ENCODE measurements at places on chromosomes 2 and 18.

- peak; percentile 21 for DNase-seq
Measured at GRCh38 chr2:173568054-173568453, 213.4 kb downstream of the CDCA7 start.

DNA sequence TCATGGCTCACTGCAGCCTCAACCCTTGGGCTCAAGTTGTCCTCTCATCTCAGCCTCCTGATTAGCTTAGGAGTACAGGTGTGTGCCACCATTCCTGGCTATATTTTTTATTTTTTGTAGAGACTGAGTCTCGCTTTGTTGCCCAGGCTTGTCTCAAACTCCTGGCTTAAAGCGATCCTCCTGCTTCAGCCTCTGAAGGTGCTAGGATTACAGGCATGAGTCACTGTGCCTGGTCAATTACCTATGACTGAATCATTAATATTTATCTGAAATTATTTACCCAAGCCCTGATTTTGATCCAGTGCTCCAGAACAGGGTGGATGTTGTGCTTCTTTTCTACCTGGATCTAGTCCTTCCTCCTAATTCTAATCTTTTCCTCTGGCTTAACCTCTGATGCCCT, 87.8 kb downstream of the MAP2 start:
- DNase-seq, result no peak

DNA sequence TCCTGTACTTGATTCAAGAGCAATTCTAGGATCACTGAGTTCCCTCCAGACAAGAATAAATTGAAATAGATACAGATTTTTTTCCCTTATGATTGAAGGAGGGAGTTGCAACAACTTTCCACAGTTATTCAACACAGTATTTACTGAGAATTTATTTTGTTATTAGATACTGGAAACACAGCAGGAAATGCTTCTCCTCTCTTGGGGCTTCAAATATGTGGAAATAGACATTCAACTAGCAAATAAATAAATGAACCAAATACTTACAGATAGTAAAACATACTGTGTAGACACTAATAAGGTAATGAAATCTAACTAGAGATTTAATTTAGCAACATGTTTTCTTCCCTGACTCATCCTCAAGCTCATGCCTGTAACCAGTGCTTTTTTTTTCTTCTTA, 169.2 kb downstream of the LNPK start:
- no peak for DNase-seq

- no peak for DNase-seq
Measured at GRCh38 chr2:48574353-48575287, 43.0 kb upstream of the GTF2A1L start.

DNA sequence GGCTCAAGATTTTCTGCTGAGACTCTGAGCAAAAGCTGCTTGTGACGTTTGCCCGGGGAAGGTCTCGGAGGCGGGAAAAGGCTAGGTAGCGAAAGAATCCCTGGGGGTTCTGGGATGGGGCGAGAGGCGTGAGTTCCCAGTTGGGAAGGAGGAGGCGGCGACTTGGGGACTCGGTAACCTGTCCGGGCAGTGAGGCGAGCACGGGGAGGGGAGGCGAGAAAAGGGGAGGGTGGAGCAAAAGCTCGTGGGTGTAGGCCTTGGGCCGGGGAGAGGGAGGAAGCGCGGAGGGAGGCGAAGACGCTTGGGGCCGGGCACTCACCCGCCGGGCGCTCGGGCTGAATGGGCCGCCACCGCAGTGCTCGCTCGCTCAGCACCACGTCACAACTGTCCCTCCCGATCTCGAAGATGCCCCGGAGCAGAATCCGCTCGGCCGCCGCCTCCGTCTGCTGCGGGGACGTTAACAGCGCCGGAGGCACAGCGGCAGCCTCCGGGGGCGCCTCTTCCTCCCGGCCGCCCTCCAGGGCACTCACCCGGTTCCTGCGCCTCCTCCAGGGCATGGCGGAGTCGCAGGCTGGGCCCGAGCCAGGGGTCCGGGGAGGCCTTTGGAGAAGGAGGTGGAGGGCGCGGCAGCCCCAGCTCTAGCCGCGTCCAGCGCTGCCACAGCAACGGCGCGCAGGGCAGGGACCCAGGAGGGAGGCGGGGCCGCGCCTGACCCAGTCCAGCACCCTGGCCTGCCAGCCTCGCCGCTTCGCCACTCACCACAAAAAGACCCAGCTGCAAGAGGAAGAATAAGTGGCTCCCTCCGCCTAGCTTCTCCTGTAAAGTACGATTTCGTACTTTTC, at the start of gene CERKL:
Gene CERKL (minus strand): TSS at position 656 of the 842 bp plus-strand sequence. CDS start 99 bp downstream, at position 557.
- no peak for DNase-seq

DNA sequence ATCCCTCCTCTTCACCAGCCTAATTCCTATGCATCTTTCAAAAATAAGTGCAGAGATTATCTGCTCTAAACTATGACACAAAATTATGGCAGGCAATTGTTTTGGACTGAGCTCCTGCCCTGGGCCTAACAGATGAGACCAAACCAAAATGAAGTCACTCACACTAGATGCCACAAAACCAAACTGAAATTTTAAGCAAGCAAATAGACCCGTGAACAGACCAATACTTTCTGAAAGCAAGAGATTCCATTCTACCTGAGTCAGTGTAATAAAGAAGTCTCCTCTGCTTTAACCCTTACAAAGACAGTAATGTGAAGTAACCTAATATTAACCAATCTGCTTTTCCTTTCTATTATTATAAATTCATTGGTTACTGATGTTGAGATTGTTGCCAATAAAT, 84.3 kb downstream of the RIT2 start:
- DNase-seq, result peak; percentile 4

DNA sequence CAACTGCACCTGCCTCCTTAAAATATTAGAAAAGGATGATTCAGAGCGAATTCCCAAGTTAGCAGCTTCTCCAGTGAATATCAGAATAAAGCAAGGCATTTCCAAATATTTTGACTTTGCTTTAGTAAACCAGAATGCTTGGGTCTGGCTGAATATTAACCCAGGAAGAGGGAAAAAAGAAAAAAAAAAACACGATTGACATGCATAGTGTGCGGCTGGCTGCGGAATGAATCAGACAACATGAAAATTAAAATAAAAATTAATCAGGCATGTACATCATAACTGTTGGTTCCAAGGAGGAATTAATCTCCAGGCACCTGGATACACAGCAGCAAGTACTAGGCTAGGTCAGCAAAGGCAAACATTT, 105.8 kb upstream of the NCKAP5 start:
- DNase-seq, result no peak

DNA sequence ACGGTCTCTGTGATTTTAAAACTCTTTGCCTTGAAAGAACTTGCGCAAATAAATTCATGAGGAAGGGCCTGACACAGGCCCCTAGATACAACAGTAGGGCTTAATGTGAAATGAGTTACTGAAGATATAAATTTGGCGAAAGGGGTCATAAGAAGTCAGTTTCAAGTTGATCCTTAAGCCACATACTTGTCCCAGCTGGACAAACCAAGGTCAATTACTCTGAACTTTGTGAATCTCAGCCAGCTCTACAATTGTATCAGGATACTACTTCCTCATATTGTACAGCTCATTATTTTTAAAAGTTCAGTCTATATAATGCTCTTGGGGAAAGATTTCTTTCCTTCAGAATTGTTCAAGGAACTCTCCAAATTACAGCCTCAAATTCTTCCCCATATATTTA, 432.8 kb downstream of the METTL4 start:
- DNase-seq, result no peak

DNA sequence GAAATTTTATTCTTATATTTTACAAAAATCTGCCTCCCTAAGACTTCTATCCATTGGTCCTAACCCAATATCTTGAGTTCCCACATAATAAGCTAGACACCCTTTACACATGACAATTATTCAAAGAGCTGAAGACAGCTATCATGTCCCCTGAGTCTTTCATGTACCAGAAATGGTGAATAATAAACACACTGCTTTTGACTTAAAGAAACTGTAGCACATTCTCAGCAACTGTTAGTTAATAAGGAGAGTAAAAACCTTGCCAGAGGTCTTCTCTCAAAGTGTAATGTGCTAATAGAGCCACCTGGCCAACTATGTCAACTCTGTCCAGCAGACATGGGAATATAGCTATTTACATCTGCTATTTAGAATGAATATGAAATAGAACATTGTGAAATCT, 109.7 kb upstream of the ARL5A start:
- no peak for DNase-seq

DNA sequence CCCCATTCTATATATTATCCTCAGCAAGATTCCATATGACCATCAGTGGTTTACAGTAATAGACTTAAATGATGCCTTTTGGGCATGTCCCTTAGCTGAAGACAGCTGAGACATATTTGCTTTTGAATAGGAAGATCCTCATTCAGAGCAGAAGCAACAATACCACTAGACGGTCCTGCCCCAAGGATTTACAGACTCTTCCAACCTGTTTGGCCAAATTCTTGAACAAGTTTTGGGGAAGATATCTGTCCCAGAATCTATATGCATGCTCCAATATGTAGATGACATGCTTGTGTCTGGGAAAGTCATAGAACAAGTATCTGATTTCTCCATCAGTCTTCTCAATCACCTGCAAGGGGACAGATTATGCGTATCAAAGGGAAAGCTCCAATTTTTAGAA, 137.1 kb upstream of the RMP24 start:
- DNase-seq, result no peak

GRCh38 chr18:47215554-47216138, 35.8 kb downstream of the SKOR2 start:
- DNase-seq, result peak; percentile 49

DNA sequence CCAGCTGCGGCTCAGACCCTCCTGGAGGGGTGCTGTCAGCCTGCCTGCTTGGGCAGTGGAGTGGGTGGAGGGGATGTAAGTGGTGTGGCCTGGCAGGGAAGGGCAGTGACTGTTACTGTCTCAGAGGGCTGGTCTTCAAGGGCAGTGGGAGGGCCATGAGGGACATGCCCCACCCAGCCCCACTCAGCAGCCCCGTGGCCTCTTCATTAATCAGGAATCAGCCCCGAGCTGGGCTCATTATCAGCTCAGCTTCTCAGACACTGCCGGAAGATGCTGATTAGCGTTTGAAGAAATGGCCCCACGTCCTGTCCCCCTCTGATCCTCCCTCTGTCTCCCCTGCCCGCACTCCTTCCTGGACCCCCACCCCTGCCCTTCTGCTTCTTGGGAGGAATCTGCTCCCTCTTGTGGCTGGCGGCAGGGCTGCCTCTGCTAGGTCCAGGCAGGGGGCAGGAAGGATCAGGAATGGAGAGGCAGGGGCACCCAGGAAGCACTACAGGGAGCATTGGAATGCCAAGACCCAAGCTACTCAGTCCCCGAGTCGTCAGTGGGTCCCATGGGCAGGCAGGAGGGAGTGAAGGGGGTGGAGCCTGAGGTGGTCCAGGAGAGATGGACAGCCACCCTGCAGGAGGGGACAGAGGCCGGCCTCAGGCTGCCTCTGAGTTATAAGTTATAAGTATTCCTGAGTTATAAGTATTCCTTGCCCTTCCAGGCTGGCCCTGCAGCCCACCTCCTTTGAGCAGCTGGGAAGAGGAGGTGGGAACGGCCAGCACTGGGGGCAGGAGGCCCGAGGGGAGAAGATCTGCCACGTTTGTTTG, 7.0 kb downstream of the ASIC4 start:
- DNase-seq, result no peak

DNA sequence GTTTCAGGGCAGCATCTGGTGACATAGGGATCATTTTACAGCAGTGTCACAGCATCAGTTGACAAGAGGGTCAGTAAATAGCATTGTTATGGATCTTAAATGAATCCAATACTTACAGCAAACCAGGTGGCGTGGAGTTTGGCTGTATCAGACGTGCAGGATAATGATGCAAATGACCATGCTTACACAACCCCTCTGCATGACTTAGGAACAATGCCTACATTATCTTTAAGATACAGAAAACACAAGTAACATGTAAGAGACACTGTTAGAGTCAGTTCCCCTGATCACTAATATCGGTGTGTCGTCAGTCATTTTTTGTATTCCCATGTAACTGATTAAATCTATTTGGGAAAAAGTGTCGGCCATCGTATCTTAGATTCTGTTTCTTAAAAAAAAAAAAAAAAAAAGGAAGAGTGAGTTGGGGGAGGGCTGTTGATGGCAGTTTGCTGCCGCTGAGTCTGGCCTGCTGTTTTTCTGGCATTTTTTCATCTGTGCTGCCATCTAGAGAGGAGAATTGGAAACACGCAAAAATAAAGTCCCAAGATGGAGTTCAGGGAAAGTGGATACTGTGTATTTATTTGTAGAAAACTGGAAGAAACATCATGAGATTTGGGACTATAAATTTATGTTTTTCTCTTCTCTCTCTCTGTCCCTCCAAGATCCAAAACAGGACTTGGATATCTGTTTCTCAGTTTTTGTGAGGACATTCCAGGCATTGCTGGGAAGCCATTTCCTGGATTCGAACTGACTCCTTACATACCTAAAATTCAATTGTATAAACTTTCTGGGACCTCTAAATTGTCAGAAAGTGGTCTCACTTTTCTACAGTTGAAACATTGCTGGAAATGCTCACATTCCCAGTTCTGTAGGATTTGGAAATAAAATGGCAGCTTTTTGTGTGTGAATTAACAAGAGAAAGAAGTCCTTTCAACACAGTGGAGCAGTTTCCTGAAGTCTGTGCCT, 60.3 kb upstream of the AGPS start:
- DNase-seq, result peak; percentile 71

GRCh38 chr2:195360242-195360641, 296.8 kb upstream of the SLC39A10 start:
- DNase-seq, result no peak

- no peak for DNase-seq
Measured at GRCh38 chr18:905307-905947, 756 bp downstream of the ADCYAP1 start.

DNA sequence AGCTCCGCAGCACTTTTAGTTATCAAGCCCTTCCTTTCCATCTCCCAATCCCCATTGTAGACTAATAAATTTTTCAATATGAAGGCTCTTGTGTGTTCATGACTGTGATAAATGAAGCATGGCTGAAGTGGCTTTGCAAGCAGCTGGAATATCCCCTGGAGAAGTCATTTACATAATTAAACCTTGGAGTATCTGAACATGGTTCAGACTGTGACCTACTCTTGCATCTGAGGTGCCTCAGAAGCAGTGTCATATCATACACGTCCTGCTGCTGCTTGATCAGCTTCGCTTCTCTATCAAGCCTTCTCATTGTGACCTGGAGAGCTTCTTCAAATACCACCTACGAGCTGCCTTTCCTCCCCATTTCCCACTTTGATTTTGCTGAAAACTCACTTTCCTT, 48.4 kb upstream of the ZNF397 start:
- DNase-seq, result no peak

Measured in brain microvascular endothelial cell (primary cell).